ENCODE measurements at places on chromosomes 3 and 15.

GRCh38 chr3:172513488-172513887 is 9.7 kb downstream of the TNFSF10 start:
- peak; percentile 59 for DNase-seq

DNA sequence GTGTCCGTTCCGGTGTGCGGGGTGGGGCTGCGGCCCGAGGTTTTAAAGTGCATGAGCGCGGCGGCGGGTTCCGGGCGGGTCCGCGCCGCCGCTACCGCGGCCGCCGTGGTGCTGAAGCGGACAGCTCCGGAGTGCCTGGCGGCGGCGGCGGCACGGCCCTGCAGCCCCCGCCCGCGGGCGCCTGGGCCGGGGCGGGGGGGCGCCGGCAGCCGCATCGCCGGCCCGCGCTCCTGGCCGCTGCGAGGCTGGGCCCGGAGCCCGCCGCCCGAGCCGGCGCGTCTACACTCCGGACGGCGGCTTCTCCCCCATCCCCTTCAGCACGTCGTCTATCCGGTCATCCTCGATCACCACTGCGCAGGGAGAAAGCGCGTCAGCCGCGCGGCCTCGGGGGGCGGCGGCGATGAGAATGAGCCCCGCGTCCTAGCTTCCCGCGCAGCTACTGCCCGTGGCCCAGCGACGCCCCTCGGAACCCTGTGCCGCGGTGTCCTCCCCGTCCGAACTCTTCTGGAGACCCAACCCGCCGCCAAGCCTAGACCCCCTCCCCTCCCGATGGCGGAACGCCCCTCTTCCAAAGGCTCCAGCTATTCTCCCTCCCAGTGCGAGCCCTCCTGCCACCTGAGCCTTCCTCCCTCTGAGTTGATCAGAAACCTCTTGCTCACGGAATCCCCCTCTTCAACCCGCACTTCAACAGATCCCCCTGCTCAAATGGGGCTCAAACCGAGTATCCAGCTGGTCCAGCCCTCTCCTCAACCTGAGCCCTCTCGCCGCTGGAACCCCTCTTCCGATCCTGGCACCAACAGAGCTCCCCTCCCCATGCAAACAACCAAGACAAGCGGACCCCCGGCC is 1.3 kb downstream of the CAMK2N2 start:
- peak; percentile 14 for DNase-seq

DNA sequence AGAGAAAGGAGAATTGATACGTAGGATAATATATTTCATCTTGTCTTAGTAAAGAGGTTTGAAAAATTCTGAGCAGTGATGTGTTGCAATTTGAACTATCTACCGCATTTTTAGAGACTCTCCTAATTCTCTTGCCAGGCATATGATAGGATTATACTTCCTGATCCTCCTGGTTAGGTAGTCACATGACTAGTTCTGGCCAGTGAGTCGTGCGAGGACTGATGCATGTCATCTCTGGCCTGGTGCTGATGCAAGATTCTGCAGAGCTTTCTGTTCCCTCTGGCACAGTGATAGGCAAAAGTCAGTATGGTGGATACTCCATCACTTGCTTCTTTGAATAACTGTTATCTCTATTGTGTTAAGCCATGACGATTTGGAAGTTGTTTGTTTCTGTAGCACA is 277.6 kb upstream of the NAALADL2 start:
- no peak for DNase-seq

DNA sequence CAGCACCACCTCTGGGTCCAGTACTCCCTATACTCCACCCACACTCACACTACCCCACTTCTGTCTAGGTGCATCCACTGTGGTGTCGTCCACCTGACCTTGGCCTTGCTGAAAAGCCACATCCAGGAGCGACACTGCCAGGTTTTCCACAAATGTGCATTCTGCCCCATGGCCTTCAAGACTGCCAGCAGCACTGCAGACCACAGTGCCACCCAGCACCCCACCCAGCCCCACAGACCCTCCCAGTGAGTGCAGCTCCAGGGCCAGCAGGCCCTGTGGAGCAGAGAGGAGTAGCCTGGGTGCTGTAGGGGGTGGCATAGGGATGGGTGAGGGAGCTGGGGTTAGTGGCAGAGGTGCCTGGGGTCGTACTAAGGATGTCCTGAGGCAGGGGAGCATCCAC is 19.4 kb upstream of the ALPK3 start:
- no peak for DNase-seq

DNA sequence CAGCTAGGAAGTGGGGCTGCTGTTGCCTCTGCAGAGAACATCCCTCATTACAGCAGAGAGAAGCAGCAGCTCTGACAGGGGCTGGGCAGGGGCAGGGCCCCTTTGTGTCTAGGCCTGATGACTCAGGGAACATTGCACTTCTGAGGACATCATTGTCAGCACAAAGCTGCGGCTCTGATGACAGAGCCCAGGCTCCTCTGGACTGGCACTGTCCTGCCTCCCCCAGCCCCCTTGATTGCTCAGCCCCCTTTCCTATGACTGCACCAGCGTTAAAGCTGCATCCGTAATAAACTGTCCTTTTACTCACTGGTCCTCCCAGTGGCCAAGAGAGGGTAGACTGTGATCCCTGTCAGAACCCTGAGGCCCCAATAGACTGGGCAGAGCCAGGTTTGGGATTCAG is 18.3 kb downstream of the TRH start:
- DNase-seq = no peak

- no peak for DNase-seq
Measured at GRCh38 chr15:83192742-83193141, 14.9 kb downstream of the HDGFL3 start.
